ENCODE measurements at places on chromosomes 4 and X.
A peak's percentile ranks its signal among the peaks of the same experiment; 100 is the strongest.

GRCh38 chr4:144591401-144591800 is 54.6 kb upstream of the HHIP start:
- DNase-seq = no peak

- peak; percentile 73 for DNase-seq
Measured at GRCh38 chrX:16484338-16484737, 165.6 kb upstream of the S100G start.

- no peak for DNase-seq
Measured at GRCh38 chrX:1224954-1225353, 12.5 kb upstream of the CRLF2 start.

DNA sequence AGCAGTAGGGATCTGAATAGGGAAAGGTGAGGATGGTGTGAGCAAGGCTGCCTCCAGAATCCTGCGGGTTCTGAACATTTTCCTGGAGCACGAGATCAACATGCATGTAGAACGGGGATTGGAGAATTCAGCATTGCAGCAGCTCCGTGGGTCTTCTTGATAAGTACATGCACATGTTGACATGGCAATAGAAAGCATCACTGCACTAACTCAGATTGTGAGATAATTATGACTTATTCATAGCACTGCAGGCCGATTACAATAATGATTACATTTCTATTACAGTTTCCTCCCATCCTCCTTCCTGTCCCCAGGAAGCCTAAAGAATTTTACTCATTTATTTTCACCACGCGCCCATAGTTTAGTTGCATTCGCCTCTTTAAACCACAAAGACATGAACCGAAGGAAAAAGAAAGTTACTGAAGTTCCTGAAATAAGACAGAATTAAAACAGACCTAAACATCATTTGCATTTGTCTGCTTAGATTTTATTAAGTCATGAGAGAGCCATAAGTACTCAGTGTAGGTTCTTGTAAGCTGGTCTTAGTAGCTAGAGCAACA is 61.3 kb upstream of the ARX start:
- no peak for DNase-seq

DNA sequence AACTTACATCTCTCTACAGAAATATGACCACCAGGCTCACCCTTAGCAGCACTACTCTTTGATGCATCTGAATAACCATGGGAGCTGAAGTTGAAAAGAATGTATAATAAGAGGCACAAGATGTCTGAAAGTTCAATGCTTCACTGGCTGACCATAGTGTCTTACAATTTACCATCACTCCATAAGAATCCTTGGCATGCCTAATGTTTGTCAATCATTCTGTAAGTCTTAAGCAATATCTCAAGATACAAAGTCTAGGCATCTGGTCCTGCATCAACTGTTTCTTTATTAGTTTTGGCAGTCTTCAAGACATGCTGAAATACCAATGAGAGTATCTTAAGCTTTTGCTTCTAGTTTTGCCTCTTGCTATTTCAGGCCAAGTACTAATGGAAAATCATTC is 755.5 kb downstream of the STIM2 start:
- DNase-seq = no peak

DNA sequence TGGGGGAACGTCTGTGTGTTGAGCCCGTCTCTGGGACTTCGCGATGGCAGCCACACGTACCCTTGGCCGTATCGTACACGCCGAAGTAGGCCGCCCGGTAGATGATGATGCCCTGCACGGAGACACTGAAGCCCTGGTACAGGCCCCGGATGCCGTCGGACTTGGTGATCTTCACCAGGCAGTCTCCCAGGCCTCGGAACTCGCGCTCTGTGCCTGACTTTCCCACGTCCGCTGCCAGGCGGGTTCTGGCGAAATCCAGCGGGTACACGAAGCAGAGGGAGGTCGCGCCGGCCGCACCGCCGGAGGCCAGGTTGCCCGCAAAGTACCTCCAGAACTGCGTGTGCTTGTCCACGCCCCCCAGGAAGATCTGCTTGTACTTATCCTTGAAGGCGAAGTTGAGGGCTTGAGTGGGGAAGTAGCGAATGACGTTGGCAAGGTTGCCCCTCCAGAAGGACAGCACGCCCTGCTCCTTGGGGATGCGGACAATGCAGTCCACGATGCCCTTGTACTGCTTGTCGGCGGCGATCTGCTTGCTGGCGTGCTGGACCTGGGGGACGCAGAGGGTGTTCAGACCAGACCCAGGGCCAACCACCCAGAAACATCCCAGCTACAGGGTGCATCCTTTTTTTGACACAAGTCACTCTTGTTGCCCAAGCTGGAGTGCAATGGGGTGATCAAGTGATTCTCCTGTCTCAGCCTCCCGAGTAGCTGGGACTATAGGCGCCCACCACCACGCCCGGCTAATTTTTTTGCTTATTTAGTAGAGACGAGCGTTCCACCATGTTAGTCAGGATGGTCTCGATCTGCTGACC is 2.5 kb downstream of the SLC25A6 start:
- no peak for DNase-seq

GRCh38 chr4:687971-688853 is 739 bp downstream of the SLC49A3 start:
- DNase-seq = no peak

DNA sequence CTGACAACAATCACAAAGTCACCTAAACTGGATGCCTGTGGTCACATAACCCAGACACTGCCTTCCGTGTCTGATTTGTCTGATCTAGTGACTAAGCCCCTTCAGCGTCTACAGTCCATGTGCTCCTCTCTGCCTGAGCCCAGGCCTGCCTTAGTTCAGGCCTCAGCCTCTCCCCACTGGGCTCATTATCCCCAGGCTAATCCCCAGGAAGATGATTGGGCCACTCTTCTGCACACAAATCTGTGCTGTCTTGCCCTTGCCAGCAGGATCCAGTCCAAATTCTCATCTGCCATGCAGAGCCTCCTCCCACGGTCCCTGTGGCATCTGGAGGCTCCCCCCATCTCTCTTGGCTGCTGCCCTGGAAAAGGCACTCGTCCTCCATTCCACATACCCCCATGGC is 96.5 kb downstream of the SLC2A9 start:
- no peak for DNase-seq

- DNase-seq = no peak
Measured at GRCh38 chr4:8699479-8700145, 107.0 kb downstream of the CPZ start.

- peak; percentile 77 for DNase-seq
Measured at GRCh38 chrX:118730500-118731247, 3.3 kb downstream of the IL13RA1 start.

GRCh38 chr4:76969495-76969894 is 19.9 kb downstream of the SEPTIN11 start:
- no peak for DNase-seq

DNA sequence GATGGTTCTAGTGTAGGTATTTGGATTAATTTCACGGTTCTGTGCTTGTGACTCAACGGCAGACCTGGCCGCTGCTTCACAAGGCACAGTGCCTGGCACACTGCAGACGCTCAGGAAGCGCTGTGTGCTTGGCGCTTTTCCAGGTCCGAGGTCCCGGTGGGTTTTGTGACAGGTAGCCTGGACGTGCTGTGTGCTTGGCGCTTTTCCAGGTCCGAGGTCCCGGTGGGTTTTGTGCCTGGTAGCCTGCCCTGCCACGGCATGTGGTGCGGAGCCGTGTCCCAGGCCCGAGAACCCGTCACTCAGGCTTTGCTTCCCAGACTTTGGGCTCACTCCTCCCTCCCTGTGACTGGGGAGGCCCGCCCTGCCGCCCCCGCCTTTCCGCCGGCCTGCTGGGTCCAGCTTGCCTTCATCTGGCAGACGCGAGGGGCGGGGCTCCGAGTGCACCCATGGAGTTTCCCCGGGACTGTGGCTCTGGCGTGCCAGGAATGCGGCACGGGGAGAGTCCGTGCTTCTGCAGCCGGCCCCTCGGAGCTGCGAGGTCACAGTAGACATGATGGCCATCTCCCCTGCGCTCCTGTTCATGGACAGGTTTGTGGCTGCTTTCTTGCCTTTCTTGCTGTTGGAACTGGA is 44.2 kb downstream of the TBC1D14 start:
- DNase-seq = no peak

DNA sequence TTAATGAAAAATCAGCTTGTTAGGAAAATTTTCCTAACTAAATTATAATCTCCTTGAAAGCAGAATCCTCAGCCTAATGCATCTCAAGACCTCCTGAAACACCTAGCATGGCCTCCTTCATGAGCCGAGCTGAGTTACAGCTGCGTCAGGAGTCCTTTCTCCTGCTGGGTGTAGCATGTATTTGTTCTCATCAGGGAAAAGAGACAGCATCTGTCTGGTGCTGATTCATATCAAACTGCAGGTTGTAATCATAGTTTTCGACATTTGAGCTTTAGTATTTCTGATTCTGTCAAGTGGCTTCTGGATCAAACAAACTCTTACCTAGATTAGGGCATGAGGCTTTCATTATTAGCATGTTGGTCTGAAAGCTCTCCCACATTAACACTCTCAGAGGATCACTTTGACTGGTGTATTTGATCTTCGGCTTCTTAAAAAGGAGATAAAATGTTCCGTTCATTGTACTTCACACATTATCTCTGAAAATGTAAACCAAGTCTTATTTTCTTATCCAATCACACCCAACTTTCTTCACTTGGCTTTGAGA is 140.1 kb upstream of the FRG1 start:
- no peak for DNase-seq

DNA sequence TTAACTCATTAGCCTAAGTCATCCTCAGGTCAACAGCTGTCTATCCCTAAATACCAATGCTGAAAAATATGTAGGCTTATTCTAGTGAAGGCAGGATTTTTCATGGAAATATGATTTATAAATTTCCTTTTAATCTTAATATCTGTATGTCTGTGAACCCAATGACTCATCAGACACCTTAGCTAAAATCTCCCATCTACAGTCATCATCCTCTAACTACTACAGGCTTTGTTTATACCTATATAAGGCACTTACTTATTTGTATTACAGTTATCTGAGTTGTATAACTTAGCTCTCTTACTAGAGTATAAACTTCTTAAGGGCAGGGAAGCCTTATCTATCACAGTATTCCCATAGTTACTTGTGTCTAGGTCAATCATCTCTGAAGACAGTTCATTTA is 24.2 kb downstream of the AMMECR1 start:
- DNase-seq = no peak

GRCh38 chr4:80074651-80075050 is 1.6 kb upstream of the ANTXR2 start:
- no peak for DNase-seq

- DNase-seq = no peak
Measured at GRCh38 chrX:68834371-68835103, 5.7 kb downstream of the EFNB1 start.

DNA sequence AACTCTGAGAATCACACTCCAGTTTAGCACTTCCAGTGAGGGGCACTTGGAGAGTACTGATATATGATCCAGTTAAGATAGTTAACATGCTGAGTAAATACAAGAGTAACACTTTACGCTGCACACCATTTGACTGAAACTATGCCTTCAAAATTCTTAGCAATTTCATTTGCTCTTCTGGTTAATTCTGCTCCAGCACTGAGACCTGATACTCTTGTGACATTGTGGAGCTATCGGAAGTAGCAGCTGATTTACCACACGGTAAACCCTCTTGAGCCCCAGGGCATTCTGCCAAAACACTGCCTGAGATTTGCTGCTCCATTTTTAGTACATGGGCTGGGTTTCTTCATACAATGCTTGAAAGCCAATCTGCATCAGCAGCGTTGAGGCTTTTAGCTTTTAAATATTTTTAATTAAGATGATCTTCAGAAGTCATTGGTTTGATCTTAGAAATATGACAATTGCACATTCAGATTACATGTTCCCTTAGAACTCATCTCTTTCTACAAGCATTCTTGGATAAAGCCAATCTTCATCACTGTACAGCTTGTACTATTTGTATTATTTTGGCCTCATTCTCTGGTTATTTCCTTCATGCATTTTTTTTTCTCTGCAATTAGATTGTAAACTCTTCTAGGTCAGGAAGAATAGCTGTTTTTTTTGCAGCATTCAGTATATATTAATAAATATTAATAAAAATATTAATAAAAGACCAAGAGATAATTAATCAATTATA is 67.8 kb upstream of the ETNPPL start:
- no peak for DNase-seq

DNA sequence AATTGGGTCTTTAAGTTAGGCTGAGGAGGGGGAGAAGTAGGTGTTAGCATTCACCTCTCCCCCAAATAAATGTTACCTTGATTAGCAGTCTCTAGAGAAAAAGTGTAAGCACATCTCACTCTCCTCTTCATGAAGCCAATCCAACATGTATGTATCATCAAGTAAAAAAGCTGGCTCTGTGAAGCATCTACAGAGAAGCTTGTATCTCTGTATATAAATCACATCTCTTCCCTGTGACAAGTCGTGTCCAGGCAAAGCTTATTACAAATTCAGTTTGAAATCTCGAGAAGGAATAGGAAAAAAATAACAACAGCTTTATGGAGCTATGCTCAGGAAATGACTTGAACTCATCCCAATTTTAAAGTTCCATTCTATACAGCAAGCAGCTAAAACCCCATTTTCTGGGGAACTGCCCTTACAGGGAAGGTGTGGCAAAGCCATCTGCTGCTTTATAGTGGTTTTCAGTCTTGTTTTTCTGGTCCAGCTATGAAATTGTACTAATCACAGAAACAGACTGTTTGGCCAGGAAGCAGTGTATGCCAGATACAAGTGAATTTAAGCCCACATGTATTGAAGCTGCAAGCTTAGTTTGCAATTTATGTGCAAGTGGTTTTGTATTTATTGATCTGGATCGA is 313.3 kb upstream of the NOCT start:
- DNase-seq = no peak

DNA sequence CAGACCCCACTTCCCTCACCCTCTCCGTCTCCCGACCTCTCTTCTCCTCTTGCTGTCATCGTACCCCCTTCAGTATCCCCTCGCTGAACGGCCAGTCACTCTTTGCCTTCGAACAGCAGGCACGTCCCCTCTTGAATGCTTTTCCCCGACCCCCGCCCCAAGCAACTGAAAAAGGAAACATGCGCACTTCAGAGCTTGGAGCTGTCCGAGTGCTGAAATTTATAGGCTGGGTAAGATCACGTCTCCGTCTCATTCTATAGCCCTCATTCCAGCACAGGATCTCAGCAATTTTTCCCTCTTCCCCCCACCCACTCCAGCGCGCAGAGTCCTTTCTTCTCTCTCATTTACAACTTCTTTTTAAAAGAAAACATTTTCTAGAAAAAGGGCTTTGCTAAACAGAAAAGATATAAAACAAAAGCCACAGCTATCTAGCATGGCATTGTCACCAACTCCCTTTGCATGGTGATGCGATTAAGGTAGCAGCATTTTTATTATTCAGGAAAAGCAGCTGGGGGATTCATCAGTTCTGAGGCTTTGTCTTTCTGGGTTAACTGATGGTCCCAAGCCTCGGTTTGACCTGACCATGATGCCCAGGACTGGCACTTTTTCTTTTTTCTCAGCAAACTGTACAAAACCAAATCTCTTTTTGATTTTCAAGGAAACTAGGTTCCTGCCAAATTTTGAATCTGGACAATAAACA is at the start of gene GLRA2:
TSS of gene GLRA2 (plus strand) at position 247 of the 700 bp plus-strand sequence. CDS start 522 bp downstream, outside the sequence.
- DNase-seq = no peak

GRCh38 chr4:143341186-143341755 is 4.6 kb downstream of the GAB1 start:
- DNase-seq = no peak

DNA sequence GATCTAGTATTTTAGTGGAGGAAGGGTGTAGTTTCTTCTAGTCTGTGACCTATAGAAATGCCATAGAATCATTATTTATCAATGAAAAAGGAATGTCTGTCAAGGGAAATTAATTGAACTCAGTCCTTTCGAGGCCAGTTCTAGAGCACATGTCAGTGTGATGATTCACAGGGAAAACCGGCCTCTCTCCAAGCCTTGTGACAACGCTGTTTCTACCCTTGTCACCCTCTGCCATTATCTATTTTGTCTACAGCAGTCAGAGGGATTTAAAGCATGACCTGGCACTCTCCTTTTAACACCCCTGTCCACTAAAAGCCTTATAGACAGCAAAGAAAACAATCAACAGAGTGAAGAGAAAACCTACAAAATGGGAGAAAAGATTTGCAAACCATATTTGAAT is 119.8 kb downstream of the DRD5 start:
- DNase-seq = peak; percentile 63

Data from suppressor macrophage treated with lipopolysaccharide for 1 hour (primary cell).